ENCODE measurements at places on chromosomes 5 and 9.

GRCh38 chr9:27193886-27194285 is 84.9 kb downstream of the TEK start:
- no peak for DNase-seq

DNA sequence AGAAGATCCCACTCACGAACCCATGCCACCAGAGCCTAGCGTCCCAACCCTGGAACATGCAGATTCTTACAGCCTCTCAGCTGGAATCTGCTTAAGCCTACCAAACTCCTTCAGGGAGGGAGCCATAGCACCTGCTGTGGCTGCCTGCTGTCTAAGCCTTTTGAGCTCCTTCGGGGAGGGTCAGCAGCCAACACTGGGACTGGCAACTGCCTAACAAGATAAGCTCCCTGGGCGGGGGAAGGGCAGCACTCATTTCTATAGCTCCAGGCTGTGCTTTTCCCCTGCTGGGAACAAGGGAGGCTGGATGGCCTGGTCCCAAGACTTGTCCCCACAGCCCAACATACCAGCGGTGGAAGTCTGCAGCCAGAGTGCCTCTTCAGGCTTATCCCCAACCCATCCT is 199.1 kb upstream of the OR13F1 start:
- DNase-seq = no peak

DNA sequence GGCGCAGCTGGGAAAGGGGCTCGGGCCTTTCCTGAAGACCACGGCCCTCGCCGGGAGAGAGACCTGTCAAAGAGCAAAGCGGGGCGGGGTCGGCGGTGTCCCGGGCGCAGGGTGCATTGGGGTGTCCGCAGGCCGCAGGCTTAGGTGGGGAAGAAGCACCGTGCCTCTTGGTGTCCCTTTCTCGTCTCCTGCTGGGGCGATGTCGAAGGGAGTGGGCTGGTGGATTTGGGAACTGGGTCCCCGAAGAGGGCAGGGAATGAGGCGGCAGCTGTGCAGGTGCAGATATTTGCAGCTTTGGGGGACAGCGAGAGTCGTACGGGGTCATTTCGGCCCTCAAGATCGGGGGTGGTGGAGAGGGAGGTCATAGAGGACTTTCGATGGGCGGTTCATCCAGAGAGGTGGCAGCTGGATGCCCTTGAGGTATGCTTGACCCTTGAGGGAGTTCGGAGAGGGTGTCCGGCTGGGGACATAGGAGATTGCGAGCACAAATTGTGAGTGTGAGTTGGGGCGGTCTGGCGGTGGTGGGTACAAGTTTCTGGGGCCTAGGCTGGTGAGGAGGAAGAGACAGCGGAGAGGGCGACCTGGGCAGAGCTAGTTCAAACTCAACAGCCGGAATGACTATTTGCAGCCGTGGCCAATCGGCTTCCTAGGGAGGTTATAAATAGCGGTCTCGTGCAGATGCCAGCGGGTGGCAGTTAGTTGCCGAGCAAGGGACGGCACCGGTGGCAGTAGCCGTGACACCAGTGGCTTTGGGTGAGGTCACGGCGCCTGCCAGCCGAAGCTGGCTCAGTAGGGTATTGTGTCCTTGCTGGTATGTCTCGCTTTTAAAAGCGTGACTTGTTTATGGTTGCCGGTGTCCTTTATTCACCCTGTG is 601 bp downstream of the NNT start:
- DNase-seq = peak; percentile 5

GRCh38 chr5:180645274-180646204 is 3.9 kb downstream of the FLT4 start:
- DNase-seq = no peak

DNA sequence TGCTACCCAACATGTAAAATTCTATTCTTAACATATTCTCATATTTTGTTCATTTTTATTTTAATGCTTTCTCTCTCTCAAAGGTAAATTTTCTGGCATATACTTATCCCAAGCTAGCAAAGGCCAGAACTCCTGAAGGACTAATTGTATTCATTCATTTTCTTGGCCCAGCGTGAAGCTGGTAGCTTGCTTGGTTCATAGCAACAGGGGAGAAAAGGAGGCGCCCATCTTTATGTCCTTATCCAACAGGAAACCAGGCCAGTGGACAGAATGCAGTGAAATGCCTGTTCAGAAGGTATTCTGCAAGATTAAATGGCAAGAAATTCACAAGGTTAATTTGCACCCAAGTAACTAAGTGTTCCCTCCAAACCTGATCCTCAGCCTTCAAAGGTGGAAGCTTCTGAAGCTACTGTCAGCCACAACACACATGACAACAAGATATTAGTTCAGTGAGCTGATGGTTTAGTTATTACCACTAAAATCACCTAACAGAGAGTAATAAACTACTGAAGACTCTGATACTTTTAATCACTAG is 5.6 kb downstream of the EFNA5 start:
- no peak for DNase-seq

GRCh38 chr9:69571032-69571431 is 101.1 kb downstream of the APBA1 start:
- no peak for DNase-seq

DNA sequence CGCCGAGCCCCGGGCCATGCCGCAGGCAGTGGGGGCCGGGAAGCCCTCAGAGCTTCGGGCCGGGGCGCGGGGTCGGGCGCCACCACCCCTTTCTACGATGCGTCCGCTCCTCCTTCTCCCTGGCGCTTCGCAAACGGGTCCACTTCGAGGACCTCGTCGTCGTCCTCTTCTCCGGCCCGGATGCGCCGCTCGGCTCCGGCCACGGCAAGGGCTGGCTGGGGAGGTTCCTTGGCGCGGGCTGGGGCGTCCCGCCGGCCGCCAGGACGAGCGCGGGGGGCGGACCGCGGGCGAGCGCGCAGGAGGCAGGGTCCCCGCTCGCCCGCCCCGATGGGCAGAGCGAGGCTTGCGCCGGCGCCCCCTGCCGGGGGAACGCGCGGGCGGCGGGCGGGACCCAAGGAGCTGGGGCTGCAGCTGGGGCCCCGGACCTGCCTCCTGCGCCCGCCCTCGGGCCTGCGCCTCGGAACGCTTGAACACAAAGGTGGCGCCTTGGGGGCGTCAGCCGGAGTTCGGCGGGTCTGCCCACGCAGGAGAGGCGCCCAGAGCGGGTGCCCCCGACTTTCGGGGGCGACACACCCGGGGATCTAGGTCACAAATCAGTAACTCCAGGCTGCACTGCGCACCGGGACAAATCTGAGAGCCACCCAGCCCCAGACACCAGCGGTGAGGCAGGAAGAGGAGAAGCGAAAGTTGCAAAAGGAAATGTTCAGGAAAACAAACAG is at the start of gene ROR2:
Gene ROR2, minus strand, starts transcription at position 283 of the 719 bp plus-strand sequence.
- DNase-seq = no peak

Data from HS-27A (cell line).